Central memory CD4-positive, alpha-beta T cell (primary cell): ENCODE measurements at places on chromosomes 11 and 22.
A peak's percentile ranks its signal among the peaks of the same experiment; 100 is the strongest.

DNA sequence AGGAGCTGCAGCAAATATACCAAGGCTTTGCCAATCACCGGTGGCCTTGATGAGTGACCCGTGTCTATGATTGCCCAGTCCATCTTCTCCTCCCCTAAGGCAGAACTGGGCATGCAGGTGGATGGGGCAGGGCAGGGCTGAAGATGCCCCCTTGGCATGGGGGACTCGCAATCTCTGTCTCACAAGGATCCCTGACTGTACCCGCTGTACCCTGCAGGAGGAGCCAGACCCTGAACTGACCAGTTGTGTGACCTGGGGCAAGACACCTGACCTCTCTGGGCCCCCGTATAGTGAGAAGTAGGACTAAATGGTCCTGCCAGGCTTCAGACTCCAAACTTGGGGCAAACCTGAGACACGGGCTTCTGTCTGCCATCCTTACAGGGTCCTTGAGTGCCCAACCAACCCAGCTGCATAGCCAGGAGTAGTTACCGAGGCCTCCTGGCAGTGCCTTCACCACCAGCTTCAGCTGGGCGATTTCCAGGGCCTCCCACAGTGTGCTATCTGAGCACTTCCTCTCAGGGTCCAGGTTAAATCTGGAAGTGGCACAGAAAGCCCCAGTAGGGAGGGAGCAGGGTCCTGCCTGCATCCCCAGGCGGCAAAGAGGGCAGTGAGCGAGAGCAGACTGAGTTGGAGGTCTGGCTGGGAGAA is 6.4 kb upstream of the KCNJ11 start:
- DNase-seq: no peak

- no peak for DNase-seq
Measured at GRCh38 chr11:95451682-95452081, 220.7 kb upstream of the SESN3 start.

- DNase-seq: no peak
Measured at GRCh38 chr11:4086575-4087353, 7.8 kb upstream of the RRM1 start.

- DNase-seq: no peak
Measured at GRCh38 chr11:43580735-43581369, 99.7 kb upstream of the HSD17B12 start.

- DNase-seq: no peak
Measured at GRCh38 chr11:3162410-3163240, 2.5 kb downstream of the OSBPL5 start.

GRCh38 chr22:42273855-42274451 is 3.5 kb upstream of the TCF20 start:
- DNase-seq: no peak

DNA sequence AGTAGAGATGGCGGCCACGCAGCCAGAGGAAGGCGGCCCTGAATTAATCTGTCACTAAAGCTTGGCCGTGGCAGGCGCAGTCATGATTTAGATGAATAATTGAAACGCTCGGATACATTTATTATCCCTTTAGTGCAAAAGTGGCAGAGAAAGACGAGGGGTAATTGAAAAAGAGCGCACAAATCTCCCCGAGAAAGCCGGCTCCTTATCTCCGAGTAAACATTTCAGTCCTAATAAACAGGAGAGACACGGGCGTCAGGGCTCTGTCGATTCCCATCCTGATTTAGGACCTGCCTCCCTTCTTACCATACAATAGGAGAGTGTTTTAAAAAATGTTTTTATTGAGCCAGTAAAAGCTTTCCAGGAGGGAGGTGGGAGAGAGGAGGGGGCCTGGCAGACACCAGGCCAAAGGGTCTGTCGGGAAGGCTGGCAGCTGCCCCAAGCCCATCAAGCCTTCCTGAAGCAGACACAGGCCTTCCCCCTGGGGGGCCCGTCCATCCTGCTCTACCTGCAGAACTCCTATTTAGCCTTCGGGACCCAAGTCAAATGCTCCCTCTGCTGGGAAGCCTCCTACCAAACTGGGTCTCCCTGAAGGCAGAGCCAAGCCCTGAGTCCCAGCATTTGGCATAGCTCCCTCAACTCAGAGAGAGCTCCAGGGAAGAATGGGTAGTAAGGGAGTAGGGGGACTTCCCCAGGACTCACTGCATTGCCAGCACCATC is 22.8 kb downstream of the OTUB1 start:
- DNase-seq: no peak

- DNase-seq: peak; percentile 24
Measured at GRCh38 chr11:64060861-64061444, 25.2 kb downstream of the FLRT1 start.

- DNase-seq: no peak
Measured at GRCh38 chr11:92251980-92252379, 27.4 kb downstream of the FAT3 start.

GRCh38 chr22:40243891-40244290 is 66.2 kb downstream of the TNRC6B start:
- DNase-seq: peak; percentile 51

DNA sequence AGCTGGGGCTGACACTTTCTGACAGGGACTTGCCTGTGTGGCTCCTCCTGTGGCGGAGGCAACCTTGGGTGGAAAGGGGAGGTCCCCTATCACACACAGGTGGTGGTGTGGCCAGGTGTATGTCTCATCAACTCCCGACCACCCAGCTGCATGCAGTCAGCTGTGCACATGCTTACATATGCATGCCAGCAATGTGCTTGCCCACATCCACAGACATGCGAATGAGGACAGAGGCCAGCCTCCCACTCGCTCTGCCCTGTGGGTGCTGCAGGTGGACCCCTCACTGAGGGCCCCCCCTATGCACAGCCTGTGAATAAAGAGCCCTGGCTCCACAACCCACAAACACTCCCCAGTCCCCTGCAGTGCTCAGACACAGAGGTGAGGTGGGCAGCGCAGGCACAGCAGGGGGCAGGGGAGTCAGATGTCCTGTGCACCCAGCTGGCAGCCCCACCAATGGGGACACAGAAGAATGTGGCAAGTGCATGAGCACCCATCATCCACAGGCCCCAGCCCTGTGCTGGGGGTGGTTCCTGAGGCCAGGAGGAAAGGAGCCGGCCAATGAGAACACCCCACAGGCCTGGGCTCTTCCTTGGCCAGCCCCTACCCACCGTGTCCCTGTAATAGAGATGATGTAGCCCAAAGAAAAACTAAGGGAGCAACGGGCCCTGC is 9.5 kb downstream of the GNB1L start:
- DNase-seq: no peak

GRCh38 chr11:73314117-73314961 is 6.3 kb downstream of the ARHGEF17 start:
- DNase-seq: no peak

DNA sequence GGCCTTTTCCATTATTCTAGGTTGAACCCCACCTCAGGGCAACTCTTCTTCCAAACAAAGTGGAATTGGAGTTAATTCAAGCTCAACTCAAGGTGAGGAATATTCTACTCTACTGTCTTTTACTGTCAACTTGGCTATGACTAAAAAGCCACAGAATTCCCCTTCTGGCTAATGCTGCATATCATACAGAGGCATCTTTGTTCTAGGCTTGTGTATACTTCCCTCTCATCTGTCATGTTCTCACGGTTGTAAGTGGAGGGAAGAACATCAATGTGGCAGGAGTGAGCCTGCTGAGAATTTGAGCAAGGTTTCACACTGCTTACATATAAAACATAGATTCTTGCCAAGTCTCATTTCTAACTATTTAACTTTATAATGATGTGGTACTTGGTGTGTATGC is 921.4 kb upstream of the CNTN5 start:
- no peak for DNase-seq

DNA sequence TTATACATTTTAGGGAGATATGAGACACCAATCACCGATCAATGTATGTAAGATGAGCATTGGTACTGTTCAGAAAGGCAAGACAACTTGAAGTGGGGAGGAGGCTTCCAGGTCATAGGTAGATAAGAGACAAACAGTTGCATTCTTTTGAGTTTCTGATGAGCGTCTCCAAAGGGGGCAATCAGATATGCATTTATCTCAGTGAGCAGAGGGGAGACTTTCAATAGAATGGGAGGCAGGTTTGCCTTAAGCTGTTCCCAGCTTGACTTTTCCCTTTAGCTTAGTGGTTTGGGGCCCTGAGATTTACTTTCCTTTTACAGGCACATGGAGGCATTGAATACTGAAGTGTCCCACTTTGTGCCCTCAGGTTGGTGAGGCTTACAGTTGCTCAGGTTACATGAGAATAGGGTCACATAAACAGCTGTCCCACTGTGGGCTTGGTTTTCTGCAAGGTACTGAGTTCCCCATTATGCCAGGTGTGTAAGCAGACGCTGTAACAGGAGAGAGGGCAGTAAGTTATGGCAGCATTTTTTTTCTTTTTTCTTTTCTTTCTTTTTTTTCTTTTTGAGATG is 129.8 kb upstream of the SERPIND1 start:
- DNase-seq: no peak

DNA sequence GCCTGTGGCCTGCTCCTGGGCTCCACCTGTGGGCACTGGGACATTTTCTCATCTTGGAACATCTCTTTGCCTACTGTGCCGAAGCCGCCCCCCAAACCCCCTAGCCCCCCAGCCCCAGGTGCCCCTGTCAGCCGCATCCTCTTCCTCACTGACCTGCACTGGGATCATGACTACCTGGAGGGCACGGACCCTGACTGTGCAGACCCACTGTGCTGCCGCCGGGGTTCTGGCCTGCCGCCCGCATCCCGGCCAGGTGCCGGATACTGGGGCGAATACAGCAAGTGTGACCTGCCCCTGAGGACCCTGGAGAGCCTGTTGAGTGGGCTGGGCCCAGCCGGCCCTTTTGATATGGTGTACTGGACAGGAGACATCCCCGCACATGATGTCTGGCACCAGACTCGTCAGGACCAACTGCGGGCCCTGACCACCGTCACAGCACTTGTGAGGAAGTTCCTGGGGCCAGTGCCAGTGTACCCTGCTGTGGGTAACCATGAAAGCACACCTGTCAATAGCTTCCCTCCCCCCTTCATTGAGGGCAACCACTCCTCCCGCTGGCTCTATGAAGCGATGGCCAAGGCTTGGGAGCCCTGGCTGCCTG is 1.4 kb downstream of the SMPD1 start:
- no peak for DNase-seq

GRCh38 chr22:28017558-28017820 is 98.4 kb upstream of the PITPNB start:
- DNase-seq: no peak

DNA sequence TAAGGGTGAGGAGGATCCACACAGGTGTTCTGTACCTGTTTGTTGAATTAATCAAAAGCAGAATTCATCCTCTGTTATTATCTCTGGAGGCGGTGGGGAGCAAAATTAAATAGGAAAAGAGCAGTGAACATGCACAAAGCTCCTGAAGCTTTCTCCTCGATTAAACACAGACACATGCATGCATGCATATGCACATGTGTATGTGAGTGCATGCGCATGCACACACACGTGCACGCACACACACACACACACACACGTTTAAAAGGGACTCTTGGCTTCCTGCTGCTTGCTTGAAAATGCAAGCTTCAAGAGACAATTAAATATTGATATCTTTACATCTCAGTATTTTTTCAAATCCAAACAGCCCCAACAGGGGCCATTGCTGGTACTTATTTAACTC is 462.1 kb downstream of the BUD13 start:
- DNase-seq: no peak

DNA sequence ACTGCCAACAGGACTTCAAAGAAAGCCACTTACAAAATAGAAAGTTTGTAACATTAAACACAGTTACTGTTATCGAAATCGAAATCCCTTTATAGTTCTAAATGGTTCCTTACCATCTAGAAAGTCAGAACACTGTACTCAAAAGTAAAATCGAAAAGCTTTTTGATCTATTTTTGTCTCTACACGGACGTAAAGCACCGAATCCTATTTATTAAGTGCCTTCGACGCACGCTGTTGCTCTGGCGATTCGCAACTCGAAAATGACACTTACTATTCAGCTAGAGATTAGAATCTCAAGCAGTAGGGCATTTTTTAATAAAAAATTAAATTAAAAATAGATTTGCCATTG is 78.3 kb downstream of the LARGE1 start:
- DNase-seq: no peak

GRCh38 chr11:123122341-123122740 is 60.4 kb upstream of the HSPA8 start:
- DNase-seq: no peak

- peak; percentile 25 for DNase-seq
Measured at GRCh38 chr11:70191495-70192140, 11.5 kb upstream of the FADD start.

DNA sequence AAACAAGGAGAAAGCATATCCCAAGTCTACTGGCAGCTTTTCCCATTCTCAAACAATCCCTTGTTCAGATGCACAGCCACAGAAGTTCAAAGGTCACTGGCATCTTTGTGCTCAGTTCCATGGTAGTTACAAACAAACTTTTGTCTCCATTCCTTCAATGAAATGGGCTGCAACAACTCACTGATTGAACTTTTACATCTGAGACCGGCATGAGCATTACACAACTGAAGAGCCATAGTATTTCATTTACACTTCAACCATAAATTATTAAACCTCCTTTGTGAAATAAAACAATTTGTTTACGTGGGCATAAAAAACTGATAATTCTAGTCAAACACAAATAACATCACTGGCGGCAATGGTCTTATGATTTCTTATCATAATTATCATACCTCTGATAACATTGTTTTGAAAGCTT is 67.8 kb upstream of the ARHGAP32 start:
- DNase-seq: no peak

DNA sequence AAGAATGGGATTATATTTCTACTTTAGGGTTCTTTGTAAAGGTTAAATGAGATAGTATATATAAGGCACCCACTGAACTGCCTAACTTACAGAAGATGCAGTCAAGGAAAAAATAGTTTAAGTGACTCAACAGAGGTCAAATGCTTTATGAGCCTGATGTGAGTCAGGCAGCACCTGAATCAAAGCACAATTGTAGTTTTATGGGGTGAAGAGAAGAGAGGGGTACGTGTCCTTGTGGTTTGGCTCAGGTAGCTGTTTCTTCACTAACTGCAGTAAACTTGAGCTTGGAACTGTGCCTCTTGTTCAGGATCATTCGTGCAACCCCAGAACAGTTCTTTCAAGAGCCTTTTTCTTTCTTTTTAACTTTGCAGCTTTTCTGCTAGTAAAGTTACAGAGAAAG is 125.2 kb upstream of the SPON1 start:
- no peak for DNase-seq

GRCh38 chr11:2934021-2934550 is 4.9 kb upstream of the PHLDA2 start:
- DNase-seq: no peak

GRCh38 chr11:22657101-22657694 is 9.2 kb upstream of the GAS2 start:
- DNase-seq: peak; percentile 3

GRCh38 chr11:85695546-85695945 is 9.6 kb upstream of the CCDC89 start:
- no peak for DNase-seq

- no peak for DNase-seq
Measured at GRCh38 chr11:75722669-75723042, 5.0 kb downstream of the MOGAT2 start.

- no peak for DNase-seq
Measured at GRCh38 chr11:130426837-130427341, 1.5 kb downstream of the ADAMTS8 start.

DNA sequence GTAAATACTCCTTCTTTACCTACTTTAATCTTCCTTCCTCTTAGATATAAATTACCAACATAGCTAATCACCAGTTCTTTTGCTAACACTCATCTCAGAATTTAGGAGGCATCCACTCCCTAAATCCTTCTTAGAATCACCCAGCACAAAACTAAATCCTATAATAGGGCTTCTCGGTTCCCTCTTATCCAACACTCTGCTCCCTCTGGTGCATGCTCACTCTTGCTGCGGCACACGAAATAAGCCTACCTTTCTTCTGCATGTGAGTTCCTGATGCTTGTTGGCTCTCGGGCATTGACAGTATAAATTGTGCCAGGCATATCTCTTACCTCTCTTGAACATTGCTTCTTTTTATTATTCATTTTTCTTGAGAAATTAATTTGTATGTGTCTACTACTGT is 61.0 kb downstream of the OR5AK2 start:
- no peak for DNase-seq
